NK-92 treated with Interleukin-12 subunit alpha and Interleukin-12 subunit beta, amount 100 ng/mL, for 24 hours (cell line): ENCODE measurements at places on chromosomes 7 and 10.

GRCh38 chr10:29897430-29897829 lies 162.0 kb downstream of the JCAD start:
- no peak for DNase-seq

DNA sequence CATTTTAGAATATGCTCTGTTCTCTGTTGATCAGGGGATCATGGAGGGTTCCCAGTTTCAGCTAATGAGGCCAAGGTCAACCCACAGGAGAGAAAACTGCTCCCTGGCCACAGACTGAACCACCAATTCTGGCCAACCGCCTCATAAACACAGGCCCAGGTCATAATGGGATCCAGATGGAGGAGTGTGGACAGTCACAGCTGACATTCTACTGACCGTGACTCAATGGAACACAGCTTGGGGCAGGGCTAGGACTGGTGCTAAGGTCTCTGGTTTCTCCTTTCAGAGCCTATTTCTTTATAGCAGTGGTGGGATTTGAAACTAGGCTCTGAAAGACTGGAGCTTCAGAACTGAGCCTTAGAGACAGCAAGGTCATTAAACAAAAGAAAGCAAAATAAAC lies 68.3 kb downstream of the HIPK2 start:
- DNase-seq = no peak

DNA sequence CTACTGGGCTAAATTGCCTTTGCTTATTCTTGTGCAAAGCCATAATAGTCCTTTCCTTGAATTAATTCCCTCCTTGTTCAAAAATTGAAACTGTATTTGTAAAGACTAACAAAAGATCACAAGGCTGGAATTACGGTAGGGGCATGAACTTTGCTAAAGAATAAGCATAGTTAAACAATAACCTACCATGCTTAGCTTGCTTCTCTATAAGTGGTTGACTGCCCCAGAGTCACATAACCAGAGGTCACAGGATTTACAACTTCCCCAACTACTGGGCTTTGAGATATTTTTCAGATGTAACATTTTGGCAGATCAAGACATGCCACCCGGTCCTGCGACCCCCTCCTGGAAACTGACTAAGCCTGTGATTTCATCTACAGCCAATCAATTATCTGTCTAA lies 181.4 kb downstream of the GPAM start:
- no peak for DNase-seq

DNA sequence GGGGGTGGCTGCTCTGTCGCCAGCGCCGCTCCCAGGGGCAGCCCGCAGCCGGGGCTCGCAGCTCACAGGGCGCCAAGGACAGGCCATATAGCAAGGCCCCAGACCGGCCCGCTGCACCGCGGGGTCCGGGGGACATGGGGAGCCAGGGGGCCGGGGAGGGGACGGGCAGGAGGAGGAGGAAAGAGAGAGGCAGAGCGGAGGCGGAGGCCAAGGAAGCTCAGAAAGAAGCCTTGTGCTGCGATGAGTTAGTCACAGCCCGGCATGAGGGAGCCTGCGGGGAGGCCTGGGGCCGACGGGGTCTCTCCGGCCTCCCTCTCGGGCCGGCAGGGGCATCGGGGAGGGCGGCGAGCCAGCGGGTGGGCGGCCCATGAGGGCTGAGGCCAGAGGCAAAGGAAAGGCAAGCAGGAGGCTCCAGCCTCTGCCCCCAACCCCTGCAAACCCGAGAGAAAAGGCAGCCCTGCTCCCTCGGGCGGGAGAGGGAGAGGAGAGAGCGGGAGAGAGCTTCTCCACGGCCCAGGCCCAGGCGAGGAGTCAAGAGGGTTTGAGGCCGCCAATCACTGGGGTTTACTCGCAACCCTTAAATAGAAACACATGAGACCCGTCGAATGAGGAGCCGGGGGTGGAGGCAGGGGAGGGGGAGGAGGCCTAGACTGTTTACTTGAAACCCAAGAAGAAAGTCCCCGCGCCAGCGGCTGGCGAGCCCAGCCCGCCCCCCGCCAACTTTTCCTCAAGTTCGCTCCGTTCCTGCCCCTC lies 167.9 kb downstream of the NEURL1 start:
- DNase-seq = no peak

DNA sequence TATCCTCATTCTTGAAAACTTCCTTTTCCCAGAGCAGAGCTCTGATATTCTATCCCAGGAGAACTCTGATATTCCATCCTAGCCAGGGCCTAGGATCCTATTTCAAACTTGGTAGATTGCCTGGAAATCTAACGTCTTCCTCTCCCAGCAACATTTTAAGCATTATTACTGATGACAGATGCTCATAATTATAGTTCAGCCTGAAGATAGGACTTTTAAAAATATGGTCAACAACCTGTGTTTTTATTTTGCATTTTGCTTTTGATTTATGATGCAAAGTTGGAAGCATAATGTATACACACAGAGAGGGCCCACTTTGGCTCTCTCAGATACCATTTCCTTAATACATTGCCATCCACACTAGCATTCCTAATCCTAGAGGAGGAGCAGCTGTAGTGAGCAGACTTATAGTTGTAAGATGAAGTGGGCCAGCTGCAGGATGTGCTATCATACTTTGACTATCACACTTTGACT lies 457.4 kb upstream of the TPK1 start:
- DNase-seq = no peak

DNA sequence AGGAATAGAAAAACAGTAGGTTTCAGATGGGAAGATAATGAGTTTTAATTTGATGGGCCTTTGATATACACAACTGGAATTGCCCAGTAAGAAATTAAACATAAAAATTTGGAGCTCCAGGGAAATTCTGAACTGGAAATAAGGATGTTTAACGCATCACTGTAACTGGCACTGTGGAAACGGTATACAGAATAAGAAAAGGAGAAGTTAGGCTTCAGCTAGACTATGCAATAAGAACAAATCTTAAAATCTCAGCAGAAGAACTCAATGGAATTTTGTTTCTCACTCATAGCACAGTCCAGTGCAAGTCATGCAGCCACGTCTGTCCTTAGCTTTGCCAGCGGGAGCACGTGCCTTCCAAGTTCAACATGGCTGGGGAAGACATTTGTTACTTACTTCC lies 52.9 kb upstream of the FGL2 start:
- no peak for DNase-seq

DNA sequence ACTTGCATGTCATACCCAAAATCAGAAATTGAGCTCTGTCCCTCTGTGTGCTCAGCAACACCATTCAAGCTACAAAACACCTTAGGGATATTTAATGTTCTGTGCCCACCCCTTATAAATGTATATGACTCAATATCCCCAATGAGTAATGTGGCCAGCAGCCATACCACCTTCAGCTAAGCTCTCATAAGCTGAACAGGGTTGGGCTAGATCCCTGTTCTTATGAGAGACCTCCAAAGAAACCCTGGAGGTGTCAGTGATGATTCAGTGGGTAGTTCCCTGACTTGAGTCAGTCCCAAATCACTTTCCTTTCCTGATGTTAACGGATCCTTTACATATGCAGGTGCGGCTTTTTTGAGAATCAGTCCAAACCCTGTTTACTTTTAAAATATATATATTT lies 253.8 kb downstream of the CREB5 start:
- DNase-seq = no peak

- no peak for DNase-seq
Measured at GRCh38 chr7:144069953-144070352, 342 bp downstream of the OR2A25 start.

- no peak for DNase-seq
Measured at GRCh38 chr7:147193476-147193875, 1076.9 kb downstream of the CNTNAP2 start.

DNA sequence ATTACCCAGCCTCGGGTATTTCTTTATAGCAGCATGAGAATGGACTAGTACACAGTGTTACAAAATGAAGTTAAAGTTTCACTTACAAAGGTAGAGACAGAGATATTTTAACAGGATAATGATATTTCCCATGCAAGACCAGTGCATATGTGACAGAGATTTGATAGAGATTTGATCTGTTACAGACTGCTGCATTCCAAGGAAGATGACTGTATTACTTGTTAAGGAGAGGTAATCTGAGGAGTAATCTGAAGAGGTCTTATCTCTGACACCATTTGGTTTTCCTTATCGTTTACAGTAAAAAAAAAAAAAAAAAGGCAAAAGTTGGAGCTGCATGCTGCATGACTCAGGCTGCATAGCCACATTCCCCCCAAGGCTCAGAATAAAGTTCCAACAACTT lies 289.6 kb downstream of the POM121L12 start:
- no peak for DNase-seq

DNA sequence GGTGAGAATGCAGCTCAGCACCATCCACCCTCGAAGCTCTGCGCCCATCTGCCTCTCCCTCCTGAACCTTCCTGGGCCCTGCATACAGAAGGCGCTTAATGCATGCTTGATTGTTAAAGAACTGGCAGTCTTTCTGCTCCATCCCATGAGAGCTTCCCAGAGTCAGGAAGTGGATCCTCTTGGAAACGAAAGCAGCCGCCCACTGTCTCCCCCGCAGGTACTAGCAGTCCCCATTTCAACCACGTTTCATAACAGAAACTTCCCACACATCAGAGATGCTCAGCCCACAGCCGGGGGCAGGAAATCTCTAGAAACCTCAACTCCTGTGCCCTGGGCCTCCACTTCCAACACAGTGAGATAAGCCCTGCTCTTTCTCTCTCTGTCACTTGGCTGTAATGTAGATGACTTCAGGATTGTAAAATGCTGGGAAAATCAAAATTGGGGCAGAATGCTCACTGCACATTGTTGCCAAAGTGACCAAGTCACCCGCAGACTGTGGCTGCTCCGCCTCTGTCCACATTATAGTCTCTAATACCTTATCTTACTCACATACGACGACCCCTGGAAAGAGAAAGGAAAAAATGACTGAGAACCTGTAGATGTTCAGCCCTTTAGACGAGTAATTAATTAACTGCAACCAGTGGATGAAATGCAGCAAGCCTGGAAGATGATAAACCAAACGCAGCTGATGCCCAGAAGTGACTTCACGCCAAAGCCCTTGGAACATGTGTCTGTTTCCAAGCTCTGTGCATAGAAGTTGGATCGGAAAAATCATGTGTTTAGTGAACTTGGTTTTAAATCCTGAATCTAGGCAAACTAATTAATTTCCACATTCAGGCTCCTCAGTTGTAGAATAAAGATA lies 28.5 kb downstream of the GSDME start:
- DNase-seq = no peak

DNA sequence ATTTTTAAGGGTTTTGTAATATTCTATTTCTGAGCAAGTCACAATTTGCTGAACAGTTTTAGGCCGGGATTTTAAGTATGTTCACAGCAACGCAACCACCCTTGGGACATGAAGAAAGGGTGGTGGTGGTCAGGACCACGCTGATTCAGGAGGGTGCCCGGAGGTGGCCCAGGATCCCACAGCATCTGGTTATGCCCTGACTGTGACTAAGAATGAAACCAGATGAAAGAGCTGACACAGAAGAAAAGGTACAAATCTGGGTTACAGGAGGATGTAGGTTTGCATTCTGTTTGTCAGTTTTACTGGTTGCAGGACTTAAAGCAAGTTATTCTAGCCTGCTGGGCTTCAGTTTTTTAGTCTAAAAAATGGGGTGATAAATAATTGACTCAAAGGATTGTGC lies 279.7 kb downstream of the CCSER2 start:
- no peak for DNase-seq

DNA sequence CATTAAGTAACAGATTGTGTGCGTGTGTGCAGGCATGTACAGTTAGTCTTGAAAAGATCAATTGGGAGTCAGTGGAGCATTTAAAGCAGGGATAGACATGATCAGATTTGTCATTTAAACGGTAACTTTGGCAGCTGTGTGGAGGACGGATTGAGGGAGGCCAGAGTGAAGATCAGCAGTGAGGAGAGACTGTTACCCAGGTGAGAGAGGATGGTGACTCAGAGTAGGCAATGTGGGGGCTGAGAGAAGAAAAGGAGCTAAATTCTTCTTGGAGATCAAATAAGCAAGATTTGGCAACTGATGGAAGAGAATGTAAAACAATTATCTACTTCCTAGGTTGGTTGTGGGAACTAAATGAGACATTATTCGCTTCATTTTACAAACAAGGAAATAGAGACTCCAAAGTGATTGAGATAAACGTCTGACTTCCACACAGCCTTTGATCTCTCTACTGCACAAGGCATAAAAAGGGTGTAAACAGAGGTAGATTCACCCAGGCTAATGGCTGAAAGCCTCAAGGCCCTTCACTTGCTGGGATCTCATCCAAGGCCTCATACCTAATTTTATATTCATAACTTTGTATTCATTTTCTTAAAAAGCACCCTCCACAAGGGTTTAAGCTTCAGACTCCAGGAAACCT lies 665.1 kb upstream of the GALNT17 start:
- DNase-seq = no peak

DNA sequence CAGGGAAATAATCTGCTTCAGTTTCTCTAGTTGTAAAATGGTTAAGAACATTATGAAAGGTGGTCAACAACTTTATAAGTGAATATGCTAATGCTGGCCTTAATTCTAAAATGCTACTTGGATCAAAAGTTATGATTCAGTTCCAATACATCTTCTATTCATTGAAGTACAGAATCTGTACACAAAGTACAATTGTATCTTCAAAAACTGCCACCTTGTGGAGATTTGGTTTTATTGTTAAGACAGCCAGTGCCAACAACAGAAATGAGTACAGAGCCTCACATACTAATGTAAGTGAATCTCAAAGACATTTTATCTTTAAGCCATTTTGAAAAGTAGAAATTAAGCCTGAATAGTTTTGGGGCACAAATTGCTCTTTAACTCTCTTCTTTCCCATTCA lies 194.0 kb downstream of the CFTR start:
- no peak for DNase-seq

- DNase-seq = no peak
Measured at GRCh38 chr7:133950855-133951254, 176.3 kb upstream of the LRGUK start.

- DNase-seq = no peak
Measured at GRCh38 chr10:241451-241850, 106.2 kb downstream of the ZMYND11 start.

DNA sequence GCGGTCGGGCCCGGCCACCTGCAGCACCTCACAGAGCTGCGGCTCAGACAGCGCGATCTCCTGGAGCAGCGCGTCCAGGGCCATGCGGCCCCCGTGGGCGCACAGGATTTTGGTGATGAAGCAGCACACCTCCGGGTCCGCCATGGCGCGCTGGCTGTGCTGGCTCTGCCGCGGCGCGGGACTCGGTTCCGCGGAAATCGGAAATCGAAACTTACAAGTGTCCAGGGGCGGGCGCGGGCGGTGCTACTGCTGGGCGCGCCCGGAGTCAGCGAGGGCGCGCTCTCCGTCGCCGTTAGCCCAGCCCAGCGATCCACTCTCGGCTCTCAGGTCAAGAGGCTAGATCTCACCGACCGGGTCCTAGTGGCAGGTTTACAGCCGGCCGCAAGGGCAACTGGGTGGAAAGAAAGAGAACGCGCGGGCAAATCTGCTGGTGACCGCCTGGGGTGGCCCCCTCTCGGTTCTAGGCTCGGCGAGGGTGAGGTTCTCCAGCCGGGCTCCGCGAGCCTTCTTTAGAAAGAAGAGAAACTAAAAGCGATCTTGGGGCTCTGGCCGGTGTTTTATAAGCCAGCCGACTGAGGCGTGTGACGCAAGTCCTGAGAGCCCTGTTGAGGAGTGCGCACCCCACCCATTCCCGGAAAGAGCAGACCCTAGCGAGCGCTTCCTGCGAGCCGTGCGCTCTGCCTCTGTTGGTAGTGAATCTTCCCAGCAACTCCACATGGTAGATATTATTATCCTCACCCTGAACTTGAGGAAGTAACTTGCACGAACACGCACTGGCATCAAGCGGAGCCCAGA lies at the start of gene ZC3HAV1:
TSS of gene ZC3HAV1 (minus strand) at position 533 of the 795 bp plus-strand sequence. CDS start at position 144, 389 bp downstream.
- DNase-seq = peak; percentile 91
